ENCODE measurements at places on chromosomes 4 and X. TPM values are rescaled to one million over a fixed set of nuclear protein-coding genes. Genes with fewer than 3 reads are reported as not detected.

DNA sequence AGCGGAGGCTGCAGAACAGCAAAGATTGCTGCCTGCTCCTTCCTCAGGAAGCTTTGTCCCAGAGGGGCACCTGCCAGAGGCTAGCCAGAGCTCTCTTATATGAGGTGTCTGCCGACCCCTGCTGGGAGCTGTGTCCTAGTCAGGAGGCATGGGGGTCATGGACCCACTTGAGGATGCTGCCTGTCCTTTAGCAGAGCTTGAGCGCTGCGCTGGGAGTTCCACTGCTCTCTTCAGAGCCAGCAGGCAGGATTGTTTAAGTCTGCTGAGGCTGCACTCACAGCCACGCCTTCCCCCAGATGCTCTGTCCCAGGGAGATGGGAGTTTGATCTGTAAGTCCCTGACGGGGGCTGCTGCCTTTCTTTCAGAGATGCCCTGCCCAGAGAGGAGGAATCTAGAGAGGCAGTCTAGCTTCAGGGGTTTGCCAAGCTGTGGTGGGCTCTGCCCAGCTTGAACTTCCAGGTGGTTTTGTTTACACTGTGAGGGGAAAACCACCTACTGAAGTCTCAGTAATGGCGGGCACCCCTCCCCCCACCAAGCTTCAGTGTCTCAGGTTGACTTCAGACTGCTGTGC, 10.9 kb downstream of the DCK start:
- H3K36me3 ChIP-seq = peaks cover 16% of the 10 kb centered on the region
- DNase-seq = peak; percentile 55
- H3K4me1 ChIP-seq = peaks cover 33% of the 10 kb centered on the region
- H3K27me3 ChIP-seq = no peaks in the 10 kb centered on the region
- peak overlapping the region; percentile 48 for H3K27ac ChIP-seq
- peak overlapping the region; percentile 12 for H3K4me3 ChIP-seq

DNA sequence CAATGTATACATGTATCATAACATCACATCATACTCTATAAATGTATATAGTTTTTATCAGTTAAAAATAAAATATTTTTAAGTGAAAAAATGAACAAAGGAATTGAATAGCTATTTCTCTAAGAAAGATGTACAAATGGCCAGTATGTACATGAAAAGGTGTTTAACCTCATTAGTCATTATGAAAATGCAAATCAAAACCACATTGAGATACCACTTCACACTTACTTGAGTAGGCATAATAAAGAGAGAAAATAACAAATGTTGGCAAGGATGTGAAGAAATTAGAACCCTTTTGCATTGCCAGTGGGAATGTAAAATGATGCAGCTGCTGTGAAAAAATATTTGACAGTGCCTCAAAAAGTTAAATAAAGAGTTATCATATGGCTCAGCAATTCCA, 95.5 kb downstream of the IRS4 start:
- no peak overlapping the region for H3K4me3 ChIP-seq
- no peak overlapping the region for H3K27ac ChIP-seq
- H3K36me3 ChIP-seq = no peaks in the 10 kb centered on the region
- no peaks in the 10 kb centered on the region for H3K27me3 ChIP-seq
- no peaks in the 10 kb centered on the region for H3K4me1 ChIP-seq

DNA sequence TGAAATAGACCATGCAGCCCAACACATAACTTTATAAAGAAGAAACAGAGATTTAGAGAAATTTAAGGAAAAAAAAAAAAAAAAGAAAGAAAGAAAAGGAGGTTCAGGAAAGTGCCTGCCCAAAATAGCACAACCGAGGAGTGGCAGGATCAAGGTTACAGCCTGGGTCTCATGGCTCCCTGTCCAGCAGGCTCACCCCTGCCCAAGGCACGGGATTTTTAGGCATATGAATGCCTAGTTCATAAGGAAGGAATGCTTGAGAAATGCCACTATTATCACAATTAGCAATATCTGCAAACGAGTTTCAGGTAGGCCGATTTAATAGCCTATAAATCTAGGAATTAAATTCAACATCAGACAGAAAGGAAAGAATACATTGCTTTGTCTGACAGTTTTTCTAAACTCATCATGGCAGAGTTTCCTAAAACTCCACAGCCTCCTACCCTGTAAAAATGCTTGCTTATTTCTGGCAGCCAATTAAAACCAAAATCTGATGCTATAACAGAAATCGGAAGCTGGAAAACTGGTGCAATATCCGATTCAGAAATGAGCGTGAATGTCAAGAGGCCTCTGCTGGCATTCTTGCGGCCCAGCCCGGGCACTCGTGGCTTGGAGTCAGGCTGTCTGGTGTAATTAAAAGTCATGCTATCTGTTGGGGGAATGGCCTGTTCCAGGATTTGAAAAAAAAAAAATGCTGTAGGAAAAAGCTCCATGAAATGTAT, 63.5 kb downstream of the GEMIN8 start:
- no peak overlapping the region for H3K27ac ChIP-seq
- H3K27me3 ChIP-seq = no peaks in the 10 kb centered on the region
- no peak overlapping the region for H3K4me3 ChIP-seq
- DNase-seq = no peak
- H3K36me3 ChIP-seq = no peaks in the 10 kb centered on the region

GRCh38 chrX:39497702-39498265, 600.0 kb downstream of the BCOR start:
- no peaks in the 10 kb centered on the region for H3K36me3 ChIP-seq
- DNase-seq = no peak
- no peak overlapping the region for H3K27ac ChIP-seq

- H3K27me3 ChIP-seq = no peaks in the 10 kb centered on the region
- no peaks in the 10 kb centered on the region for H3K36me3 ChIP-seq
- no peak overlapping the region for H3K27ac ChIP-seq
These were observed 14.1 kb upstream of the SCRG1 start for GRCh38 chr4:173413036-173413435.

DNA sequence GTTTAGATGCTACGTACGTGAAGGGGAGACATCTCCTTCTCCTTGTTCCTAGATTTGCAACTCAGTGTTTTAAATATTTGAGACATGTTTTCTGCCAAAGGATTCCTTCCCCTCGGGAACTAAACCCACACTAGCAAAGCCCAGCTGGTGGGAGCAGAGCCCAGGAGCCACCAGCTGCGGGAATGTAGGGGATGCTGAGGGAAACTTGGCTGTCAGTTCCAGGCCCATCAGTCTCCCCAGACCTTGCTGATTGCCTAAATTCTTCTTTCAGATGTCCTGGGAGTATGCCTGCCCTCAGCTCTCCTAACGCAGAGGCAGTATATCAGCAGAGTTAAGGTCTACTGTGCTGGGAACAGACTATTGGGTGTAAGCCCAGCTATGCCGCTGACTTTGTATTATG, 630.0 kb upstream of the TENM3 start:
- H3K4me3 ChIP-seq = no peak overlapping the region
- H3K27me3 ChIP-seq = no peaks in the 10 kb centered on the region
- DNase-seq = no peak
- no peak overlapping the region for H3K27ac ChIP-seq

SMIM10 gene
- not detected for total RNA-seq

SMIM31 gene
- not detected for total RNA-seq

TIMM17B gene
- 40.0 TPM for total RNA-seq

SLIT2 gene
- total RNA-seq = not detected
